ENCODE measurements at places on chromosomes 7 and 10.
A peak's percentile ranks its signal among the peaks of the same experiment; 100 is the strongest.

GRCh38 chr10:48453451-48454301 is 147.2 kb downstream of the MAPK8 start:
- no peak for DNase-seq

DNA sequence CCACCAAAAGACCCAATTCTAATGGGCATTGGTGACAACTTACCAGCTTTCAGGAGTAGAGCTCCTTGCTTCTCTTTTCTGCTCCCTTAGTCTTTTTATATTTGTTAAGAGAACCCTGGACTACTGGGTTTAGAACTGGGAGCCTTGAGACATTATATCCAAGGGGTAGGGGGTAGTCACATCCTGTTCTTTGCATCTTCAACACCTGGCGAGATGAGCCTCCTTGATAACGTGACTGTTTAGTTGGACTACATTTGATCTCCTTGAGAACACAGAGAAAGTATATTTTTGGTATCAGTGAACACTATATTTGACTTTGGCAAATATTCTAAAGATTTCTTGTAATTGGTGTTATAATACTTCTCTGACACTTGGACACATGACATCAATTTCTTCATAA is 9.0 kb upstream of the SMNDC1 start:
- no peak for DNase-seq

DNA sequence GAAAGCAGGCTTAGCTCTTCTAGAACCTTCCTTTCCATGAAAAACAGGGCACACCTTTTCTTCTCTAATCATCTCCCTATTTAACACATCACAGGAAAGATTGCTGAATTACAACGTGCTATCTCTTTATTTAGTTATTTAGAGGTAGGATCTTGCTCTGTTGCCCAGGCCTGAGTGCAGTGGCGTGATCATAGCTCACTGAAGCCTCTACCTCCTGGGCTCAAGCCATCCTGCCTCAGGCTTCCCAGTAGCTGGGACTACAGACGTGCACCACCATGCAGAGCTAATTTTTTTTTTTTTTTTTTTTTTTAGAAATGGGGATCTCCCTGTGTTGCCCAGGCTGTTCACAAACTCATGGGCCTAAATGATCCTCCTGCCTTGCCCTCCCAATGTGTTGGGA is 251.2 kb downstream of the PRPF18 start:
- no peak for DNase-seq

GRCh38 chr7:106100863-106101629 is 11.1 kb downstream of the SYPL1 start:
- no peak for DNase-seq

DNA sequence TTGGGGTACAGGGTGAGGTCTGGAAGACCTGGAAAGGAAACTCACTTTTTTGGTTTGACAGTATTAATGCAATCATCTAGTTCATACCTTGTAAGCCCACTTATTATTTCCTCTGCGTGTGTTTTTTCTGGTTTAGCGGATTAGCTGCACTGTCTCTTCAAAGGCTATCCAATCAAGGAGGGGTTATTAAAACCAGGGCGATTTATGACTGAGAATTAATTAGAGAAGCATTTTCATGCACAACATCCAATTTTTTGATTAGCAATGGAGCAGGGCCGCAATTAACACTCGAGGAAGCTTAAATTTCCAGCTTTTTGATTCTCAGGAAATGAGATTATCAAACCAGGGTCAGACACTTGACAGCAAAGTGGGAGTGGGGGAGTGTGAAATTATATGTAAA is 248.9 kb downstream of the EXOC4 start:
- DNase-seq = no peak

DNA sequence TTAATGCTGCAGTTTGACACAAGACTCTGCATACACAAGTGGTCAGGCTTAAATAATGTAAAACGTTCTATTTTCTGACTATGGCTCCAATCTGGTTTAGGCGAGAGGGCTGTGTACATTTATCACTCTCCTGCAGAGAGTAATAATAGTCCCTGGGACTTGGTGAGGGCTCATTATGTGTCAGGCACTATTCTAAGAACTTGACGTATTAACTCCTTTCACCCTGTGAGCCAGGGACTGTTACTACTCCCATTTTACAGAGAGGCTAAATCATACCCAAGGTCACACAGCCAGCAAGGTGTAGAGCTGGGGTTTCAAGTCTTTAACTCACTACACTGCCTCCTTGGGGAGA is 187.2 kb upstream of the LYZL2 start:
- no peak for DNase-seq

GRCh38 chr10:115951242-115951641 is 321.8 kb downstream of the GFRA1 start:
- no peak for DNase-seq

DNA sequence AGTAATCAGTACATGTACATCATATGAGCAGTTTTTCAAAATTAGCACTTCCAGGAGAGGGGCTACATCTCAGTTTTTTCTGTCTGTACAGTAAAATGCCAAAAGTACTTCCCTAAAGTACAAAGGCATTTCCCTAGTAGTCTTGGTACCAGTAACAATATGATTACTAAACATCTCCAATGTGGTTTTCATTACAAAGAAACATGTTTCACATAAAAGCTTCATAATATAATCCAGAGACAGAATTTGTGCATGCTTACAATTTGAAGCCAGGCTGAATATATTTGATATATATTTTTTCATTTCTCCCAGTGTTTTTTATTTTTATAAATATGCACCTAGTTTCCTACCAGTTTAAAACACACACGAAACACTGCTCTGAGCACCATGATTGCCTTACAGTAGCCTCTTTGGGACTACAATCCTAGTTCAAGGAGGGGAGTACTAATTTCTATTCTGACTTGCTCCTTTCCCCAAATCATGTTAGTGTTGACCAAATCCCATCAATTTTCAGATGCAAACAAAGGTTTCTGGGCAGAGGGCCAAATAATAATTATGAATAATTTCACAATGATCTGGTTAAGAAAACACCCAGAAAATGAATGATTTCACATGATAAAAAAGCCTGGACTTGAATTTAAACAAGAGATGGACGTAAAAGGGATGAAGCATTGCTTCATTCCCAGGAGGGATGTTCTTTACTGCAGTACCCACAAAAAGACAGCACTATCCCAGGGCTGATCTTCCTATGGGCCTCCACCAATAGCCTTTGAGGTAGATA is 201.3 kb downstream of the SLC25A13 start:
- DNase-seq = no peak

- DNase-seq = no peak
These were observed 844 bp downstream of the NRF1 start for GRCh38 chr7:129612112-129613015.

- DNase-seq = no peak
These were observed 30.4 kb upstream of the ADD3 start for GRCh38 chr10:109977382-109977806.

GRCh38 chr7:18370633-18371032 is 124.9 kb upstream of the HDAC9 start:
- DNase-seq = no peak

DNA sequence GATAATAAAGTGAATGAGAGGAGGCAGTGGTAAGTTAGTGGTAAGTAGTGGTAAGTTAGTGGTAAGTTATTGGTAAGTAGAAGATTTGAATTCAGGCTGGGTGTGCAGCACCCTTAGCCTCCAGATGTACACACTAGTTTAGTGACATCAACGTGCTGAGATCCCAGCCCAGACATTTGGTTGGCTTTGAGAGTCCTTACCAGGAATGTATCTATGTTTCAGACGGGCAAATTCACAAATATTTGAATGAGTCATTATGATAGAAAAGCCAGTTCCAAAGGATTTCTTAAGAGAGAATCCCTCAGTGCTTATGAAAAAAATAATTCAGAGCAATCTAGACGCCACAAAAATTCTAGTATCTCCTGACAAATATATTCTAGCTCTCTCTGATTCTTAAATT is 70.0 kb downstream of the ARL4A start:
- no peak for DNase-seq

- no peak for DNase-seq
These were observed 24.0 kb downstream of the BZW2 start for GRCh38 chr7:16670021-16670420.

DNA sequence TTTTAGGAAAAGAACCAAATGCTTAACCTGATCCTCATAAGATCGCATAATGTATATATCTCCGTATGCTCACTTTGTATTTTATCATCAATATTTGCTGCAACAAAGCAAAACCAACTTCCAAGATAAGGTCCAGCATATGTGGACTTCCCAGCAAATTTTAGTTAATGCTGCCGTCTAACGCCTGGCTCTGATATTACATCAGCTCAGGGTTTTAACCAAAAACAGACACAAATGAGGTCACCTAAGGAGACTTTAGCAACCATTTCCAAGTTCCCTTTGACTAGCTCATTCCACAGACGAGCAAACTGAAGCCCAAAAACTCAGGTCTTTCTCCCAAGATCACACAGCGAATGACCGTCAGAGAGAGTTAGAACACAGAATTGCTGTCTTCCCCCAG is 59.4 kb upstream of the UCN3 start:
- DNase-seq = no peak

DNA sequence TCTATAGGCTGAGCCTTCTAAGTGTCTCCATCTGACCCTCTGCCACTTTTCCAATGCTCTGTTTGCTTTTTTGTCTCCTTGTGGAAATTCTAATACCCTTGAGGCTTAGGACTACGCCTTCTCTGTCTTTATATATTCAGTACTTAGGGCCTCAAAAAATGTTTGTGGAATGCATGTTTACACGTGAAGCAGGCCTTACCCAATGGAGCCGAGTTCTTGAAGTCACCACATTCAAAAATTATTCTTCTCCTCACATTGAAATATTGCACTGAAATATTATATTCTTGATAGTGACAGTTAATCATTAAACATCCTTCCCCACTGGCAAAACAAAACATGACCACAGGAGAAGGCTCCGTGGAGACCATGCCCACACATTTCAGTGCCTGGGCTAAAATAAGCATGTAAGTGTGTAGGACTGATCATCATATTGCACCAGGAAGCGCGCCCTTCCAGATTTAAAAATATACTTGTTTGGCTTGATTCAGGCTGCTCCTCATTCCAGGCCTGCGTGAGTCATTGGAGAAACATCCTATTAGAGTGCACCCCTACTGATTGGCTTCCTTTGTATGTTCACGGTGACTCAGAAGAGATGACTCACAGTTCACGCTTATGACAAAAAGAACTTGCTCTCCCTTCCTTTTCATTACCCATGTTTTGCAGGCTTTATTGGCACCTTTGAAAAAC is 307.4 kb upstream of the AOAH start:
- peak; percentile 2 for DNase-seq

DNA sequence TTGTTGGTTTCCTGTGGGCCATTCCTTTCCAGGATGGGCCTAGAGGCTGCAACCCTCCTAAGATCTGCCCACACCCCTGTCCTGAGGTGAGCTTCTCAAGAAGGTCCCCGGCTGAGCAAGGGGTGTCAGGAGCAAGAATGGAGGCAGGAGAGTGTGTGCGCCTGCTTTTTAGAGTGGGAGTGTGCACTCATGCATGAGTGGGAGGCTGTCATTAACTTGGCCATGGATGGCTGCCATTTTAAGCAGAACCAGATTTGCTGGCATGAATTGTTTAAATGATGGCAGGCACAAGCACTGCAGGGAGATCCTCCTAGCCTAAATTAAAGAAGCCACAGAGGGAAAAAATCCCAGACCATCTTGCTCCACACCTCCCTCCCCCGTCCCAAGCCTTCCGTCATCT is 2.9 kb upstream of the SGPL1 start:
- no peak for DNase-seq

- DNase-seq = no peak
These were observed 149.4 kb downstream of the USP6NL start for GRCh38 chr10:11462071-11462470.

DNA sequence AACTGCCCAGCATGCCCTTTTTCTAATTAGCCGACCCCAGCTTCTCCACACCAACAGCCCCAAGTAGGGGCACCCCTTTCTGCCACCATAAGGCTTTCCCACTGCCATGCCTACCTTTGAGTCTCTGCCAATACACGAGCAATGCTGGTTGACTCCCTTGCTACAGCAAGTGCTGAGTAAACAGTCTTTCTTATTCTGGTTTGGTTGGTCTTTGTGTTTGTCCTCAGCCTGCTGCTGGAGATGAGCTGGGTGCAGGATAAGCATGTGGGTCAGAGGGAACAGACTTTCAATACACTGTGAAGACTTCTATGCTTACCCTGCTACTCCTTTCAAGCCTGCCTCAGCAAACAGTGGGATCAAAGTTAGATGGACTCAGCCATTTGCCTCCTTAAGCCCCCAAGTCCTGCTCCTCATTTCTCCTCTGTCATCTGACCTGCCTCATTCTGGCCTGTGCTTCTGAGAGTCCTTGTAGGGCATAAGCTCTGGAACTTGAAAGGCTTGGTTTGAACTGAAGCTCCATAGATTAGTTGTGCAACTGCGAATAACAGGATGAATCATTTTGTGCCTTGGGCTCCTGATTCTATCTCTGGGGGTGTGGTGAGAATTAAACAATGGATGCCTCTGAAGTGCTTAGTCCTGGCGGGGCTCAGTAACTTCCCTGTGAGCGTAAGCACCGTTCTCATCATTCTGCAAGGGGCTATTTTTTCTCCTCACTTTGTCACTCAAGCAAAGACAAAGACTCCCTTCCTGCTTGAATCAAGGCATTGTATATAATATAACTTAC is 533.8 kb upstream of the DPP6 start:
- no peak for DNase-seq

- no peak for DNase-seq
These were observed 242.3 kb downstream of the GLI3 start for GRCh38 chr7:41994746-41995110.

GRCh38 chr10:12587451-12587888 is 238.1 kb downstream of the CAMK1D start:
- DNase-seq = no peak

DNA sequence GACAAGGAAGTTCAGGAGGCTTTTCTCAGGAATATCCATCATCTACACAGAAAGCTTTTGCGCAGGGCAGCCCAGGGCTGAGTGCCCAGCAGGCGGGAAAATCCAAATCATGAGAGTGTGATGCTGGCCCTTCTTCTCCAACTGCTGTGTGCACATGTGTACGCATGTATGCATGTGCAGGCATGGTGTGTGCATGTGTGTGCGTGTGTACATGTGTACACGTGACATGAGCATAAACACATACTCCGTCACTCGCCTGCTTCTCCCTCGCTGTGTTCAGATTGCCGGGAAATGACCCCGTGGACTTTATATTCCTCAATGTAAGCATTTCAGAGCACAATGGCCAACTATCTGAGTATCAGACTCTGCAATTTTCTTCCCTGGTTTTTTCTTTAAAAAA is 85.1 kb downstream of the PRPF18 start:
- DNase-seq = no peak

GRCh38 chr7:11315666-11316258 is 342.1 kb downstream of the PHF14 start:
- DNase-seq = no peak

All from stimulated activated CD8-positive, alpha-beta memory T cell treated with anti-CD3 and anti-CD28 coated beads, Interleukin-7, amount 100 ng/mL, for 48 hours (primary cell).